ENCODE measurements at places on chromosomes 3 and 15. TPM values are rescaled to one million over a fixed set of nuclear protein-coding genes. Genes with fewer than 3 reads are reported as not detected.

Gene ATP13A5
- total RNA-seq = 3.7 TPM

DNA sequence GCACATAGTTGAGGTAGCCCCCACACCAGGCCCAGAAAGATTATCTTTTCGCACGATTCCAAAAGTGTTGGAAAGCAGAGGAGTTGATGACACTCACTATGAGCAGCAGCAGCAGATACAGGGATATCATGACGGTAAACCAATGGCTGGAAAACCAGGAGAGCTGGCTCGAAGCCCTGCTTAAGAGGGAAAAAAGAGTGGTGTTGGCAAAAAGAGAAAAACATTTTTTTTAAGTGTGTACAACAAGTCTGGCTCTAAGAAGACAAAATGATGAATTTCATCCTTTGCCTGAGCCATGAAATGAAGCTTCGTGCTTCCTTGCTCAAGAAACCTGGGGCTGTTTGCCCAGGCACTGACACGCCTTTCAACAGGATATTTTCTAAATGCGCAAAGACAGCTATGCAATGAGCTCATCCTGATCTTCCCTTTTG, 27.3 kb downstream of the PARP16 start:
- H3K4me1 ChIP-seq = peaks cover 30% of the 10 kb centered on the region
- H3K27ac ChIP-seq = peak overlapping the region; percentile 88
- no peaks in the 10 kb centered on the region for H3K27me3 ChIP-seq
- DNase-seq = no peak
- peaks cover 61% of the 10 kb centered on the region for H3K36me3 ChIP-seq

GRCh38 chr3:51503007-51503406, 3.2 kb upstream of the DCAF1 start:
- DNase-seq = no peak
- H3K4me3 ChIP-seq = no peak overlapping the region
- H3K27me3 ChIP-seq = no peaks in the 10 kb centered on the region

Gene GRK7
- not detected for total RNA-seq

Gene WDR76
- 7.8 TPM for total RNA-seq

DNA sequence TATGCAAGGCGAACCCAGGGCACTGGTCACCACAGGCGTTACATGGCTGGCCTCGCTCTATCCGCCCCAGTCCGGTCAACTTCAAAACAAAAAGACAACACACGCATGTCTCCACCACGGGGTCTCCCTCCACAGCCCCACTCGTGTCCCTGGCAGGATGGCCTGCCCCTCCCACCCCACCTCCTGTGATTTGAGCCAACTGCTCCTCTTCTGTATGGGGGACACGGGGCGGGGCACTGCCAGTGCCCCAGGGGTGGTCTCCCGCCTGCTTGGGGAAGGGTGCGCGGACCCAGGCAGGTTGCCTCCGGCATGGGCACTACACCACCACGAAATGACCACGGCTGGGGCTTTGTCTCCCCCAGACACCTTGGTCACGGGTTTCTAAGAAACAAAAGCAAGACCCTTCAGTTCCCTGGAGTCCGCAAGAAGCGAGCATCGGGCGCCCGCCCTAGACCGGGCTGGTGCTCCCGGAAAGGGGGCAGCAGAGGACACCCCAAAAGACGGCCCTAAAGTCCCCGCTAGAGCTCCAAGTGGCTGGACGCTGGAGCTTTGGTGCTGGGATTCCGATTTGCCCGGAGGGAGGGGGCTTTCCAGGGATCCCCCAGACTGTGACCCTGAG, 219.3 kb upstream of the PRICKLE2 start:
- no peak overlapping the region for H3K27ac ChIP-seq
- peak overlapping the region; percentile 63 for H3K4me3 ChIP-seq
- DNase-seq = no peak
- no peaks in the 10 kb centered on the region for H3K36me3 ChIP-seq
- peaks cover 28% of the 10 kb centered on the region for H3K4me1 ChIP-seq

GRCh38 chr15:70276401-70276800, 178.7 kb upstream of the TLE3 start:
- H3K4me1 ChIP-seq = peaks cover 8% of the 10 kb centered on the region
- H3K4me3 ChIP-seq = no peak overlapping the region
- no peaks in the 10 kb centered on the region for H3K36me3 ChIP-seq
- H3K27ac ChIP-seq = no peak overlapping the region
- no peak for DNase-seq
- no peaks in the 10 kb centered on the region for H3K27me3 ChIP-seq

DNA sequence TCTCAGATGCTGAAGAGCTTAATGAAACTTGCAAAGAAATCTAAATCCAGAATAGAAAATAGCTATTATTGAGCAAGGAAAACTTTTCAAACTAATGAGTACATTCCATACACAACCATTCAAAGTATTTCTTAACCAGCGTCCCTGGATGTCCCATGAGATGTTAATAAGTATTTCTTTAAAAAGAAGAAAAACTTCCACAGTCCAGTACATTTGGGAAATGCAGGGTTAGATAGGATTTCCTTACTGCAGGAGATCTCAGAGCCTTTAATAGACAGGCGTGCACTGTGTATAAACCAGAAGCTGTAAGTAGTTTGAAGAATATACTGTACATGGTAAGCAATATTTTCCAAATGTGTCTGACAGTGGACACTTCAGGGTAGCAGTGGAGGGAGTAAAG, 29.6 kb upstream of the BHLHE40 start:
- H3K36me3 ChIP-seq = no peaks in the 10 kb centered on the region
- H3K27ac ChIP-seq = peak overlapping the region; percentile 21
- no peak overlapping the region for H3K4me3 ChIP-seq

DNA sequence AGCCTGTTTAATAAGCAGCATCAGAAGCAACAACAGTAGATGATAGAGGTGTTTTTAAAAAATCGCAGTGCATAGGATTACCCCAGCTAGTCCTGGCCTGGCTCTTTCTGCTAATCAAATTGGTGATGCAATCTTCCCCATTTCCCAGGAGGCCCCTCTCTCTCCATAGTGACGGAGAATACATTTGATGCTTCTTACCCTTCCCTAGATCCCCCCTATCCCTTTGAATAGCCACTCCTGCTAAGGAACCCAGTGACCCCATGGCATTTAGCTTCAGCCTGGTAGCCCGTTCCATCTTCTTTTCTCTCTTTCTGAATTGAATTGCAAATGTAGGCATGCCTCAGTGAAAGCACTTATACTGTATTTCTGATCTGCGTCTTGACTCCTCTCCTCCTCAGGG, 223.6 kb upstream of the GAP43 start:
- no peak overlapping the region for H3K4me3 ChIP-seq
- no peaks in the 10 kb centered on the region for H3K27me3 ChIP-seq
- H3K27ac ChIP-seq = no peak overlapping the region

DNA sequence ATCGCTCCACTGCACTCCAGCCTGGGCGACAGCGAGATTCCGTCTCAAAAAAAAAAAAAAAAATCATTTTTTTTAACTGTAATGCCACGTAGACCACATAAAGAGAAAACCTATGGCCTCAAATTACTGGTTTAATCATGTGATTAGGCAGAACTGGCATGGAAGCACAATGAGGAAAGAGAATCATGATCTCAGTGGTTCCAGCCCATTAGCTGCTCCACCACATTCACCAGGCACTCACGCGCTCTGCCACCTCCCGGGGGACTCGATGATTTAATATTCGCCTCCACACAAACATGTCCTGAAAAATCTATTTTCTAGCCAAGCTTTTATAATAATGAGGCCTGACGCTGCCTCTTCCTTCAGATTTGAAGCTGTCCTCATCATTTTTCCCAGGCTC, 204.7 kb downstream of the TBL1XR1 start:
- no peak for DNase-seq
- no peak overlapping the region for H3K4me3 ChIP-seq
- H3K4me1 ChIP-seq = no peaks in the 10 kb centered on the region
- H3K27ac ChIP-seq = no peak overlapping the region
- H3K36me3 ChIP-seq = no peaks in the 10 kb centered on the region
- no peaks in the 10 kb centered on the region for H3K27me3 ChIP-seq

GRCh38 chr3:168620854-168621253, 525.1 kb upstream of the GOLIM4 start:
- no peaks in the 10 kb centered on the region for H3K4me1 ChIP-seq
- H3K27ac ChIP-seq = no peak overlapping the region
- DNase-seq = no peak
- no peaks in the 10 kb centered on the region for H3K27me3 ChIP-seq

- H3K4me3 ChIP-seq = no peak overlapping the region
- H3K27me3 ChIP-seq = peaks cover 23% of the 10 kb centered on the region
- no peak overlapping the region for H3K27ac ChIP-seq
- H3K4me1 ChIP-seq = peaks cover 27% of the 10 kb centered on the region
Observed at GRCh38 chr3:50278123-50278879, 586 bp upstream of the LSMEM2 start.

DNA sequence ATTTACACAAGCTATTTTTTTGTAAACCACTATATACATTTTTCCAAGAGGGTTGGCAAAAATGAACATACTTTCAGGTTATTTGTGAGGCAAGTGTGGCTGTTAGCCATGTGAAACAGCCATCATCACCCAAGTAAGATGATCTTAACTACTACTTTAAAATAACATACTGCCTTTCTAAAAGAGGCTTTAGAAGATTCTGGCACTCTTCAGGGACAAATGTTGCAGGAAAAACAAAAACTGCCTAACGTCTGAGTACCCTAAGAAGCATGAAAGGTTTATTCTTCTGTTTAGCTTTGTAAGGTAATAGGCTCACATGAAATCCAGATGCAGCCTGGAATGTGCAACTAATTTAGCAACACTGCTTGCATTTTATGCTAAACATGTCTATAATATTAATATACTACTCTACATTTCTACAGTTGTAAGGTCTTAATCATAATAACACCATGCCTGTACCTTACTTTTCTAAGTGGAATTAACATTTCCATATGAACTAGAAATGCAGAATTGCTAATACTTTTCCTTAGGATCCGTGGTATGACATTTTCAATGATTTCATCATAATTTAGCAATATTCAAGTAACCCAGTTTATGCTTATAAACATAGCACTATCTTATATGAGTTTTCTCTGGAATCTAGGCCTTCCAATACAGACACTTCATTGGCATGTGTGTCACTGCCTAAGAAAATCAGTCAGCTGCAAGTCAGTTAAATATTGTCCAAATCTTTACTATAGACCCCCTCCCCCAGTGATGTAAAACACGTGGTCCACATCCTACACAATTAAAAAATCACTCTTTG, 4.5 kb upstream of the LSAMP start:
- no peak overlapping the region for H3K4me3 ChIP-seq
- no peak overlapping the region for H3K27ac ChIP-seq
- H3K36me3 ChIP-seq = no peaks in the 10 kb centered on the region
- H3K4me1 ChIP-seq = no peaks in the 10 kb centered on the region
- peaks cover 6% of the 10 kb centered on the region for H3K27me3 ChIP-seq

DNA sequence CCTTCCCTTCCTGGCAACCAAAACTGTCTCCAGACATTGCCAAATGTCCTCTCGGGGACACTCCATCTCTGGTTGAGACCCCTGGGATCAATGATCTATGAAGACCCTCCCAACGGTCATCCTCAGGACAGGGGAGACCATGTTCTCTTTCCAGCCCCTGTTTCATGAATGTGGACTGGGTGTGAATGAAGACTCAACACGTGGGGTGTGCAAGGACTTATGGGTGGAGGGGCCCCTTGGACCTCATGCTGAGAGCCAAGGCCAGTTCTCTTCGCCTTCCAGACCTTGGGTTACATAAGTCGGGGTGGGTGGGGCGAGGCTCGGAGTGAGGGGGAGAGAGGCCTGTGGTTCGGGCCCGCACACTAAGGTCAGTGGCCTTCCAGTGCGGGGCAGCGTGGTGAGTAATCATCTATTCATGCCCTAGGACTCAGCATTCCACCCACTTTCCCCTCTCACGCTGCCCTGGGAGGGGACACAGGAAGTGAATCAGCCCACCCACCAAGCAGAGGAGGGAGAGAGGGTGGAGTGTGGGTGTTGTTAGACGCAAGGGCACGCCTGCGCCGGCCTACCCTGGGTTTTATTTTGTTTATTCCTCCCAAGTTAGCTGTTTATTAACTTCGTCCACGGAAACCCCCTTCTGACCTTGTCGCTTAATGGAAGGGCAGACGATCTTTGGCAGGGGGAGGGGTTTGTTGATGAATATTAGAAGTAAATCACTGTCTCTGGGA, 6.7 kb downstream of the PAQR5 start:
- no peak overlapping the region for H3K27ac ChIP-seq
- no peak overlapping the region for H3K4me3 ChIP-seq
- peaks cover 5% of the 10 kb centered on the region for H3K27me3 ChIP-seq
- H3K36me3 ChIP-seq = no peaks in the 10 kb centered on the region
- peaks cover 3% of the 10 kb centered on the region for H3K4me1 ChIP-seq
- DNase-seq = no peak

Gene ELL3
- 50.7 TPM for total RNA-seq

Gene NPAP1
- total RNA-seq = not detected

- peaks cover 60% of the 10 kb centered on the region for H3K36me3 ChIP-seq
- DNase-seq = no peak
- peak overlapping the region; percentile 81 for H3K27ac ChIP-seq
- H3K27me3 ChIP-seq = no peaks in the 10 kb centered on the region
Observed at GRCh38 chr15:85667491-85668424, 127.0 kb downstream of the KLHL25 start.

DNA sequence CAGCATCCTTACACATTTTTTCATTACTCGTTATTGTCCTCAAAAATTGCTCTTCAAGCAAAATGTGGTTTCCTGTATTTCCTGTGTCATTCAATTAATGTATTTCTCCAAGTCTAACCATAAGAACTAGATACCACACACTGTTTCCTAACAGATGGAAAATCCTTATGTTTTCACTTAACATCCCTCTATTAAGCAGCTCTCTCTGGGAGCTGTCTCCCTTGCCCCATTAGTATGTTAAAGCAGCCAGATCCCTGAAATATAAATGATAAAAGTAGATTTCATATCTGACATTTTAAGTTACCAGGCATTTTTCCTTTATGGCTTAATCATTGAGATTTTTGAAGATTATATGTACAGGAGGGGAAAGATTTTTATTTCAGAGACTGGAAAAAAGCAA, 15.9 kb downstream of the PFN2 start:
- H3K27me3 ChIP-seq = no peaks in the 10 kb centered on the region
- DNase-seq = no peak
- H3K27ac ChIP-seq = no peak overlapping the region
- peaks cover 6% of the 10 kb centered on the region for H3K36me3 ChIP-seq
- peaks cover 3% of the 10 kb centered on the region for H3K4me1 ChIP-seq

- H3K27ac ChIP-seq = no peak overlapping the region
- H3K27me3 ChIP-seq = no peaks in the 10 kb centered on the region
- no peaks in the 10 kb centered on the region for H3K36me3 ChIP-seq
- no peak overlapping the region for H3K4me3 ChIP-seq
- no peak for DNase-seq
- no peaks in the 10 kb centered on the region for H3K4me1 ChIP-seq
Observed at GRCh38 chr15:44084770-44085169, 110.3 kb downstream of the FRMD5 start.

- no peaks in the 10 kb centered on the region for H3K4me1 ChIP-seq
- H3K36me3 ChIP-seq = no peaks in the 10 kb centered on the region
- H3K27ac ChIP-seq = no peak overlapping the region
- H3K27me3 ChIP-seq = peaks cover 5% of the 10 kb centered on the region
Observed at GRCh38 chr3:39208463-39209055, 16.2 kb upstream of the XIRP1 start.

Measured in suprapubic skin (tissue), 4 donors.